ENCODE measurements at places on chromosomes 4 and X.

DNA sequence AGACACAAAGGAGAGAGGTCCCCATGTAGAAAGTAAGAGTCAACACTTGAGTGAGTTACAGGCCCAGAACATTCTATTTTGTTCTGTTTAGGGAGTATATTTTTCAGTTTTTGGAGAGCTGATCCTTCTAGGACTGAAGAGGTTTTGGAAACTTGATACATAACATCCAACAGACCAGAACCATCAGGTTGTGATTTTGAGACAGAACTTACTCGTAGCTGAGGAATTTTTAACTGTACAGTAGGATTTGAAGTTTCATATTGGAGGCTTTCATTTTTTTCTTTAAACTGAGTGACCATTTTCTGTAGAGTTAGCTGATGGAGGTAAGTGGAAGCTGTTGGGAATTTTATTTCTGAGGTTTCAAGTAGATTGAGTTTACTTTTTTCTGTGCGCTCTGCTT, 73.3 kb downstream of the NCAPG start:
- no peak for DNase-seq

GRCh38 chrX:130170752-130171445, 863 bp upstream of the RAB33A start:
- DNase-seq: no peak

DNA sequence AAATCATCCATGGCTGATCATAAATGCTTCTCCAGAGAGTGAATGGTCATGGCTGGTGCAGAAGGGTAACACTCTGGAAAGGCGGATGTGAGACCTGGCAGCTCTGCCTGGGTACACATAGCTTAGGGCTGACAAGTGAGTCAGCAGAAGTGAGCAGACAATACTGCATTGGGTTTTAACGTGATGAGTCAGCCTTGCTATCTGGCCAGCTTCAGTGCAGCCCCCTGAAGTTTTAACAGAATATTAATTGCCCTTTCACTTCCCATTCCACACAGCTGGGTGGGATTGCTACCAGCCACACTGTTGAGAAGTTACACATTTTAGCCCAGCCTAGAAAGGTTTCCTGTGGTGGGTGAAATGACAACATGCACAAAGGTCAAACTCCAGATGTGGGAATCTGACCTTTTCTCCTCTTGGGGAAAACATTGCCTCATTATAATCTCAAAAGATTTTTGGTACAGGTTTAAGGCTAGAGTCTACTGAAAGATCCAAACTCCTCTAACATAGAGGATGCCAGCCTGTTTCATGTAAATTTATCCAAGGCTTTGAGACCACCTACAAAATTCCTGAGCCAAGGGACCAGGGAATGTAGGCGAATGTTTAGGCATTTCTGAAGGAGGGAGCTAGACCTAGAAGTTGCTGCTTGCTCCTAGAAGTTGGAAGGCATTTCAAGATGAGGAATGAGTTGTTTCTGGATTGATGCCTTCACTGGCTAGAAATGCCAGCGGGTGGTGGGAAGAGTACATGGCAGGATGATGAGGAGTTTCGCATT, 230.3 kb upstream of the PGRMC2 start:
- DNase-seq: no peak

DNA sequence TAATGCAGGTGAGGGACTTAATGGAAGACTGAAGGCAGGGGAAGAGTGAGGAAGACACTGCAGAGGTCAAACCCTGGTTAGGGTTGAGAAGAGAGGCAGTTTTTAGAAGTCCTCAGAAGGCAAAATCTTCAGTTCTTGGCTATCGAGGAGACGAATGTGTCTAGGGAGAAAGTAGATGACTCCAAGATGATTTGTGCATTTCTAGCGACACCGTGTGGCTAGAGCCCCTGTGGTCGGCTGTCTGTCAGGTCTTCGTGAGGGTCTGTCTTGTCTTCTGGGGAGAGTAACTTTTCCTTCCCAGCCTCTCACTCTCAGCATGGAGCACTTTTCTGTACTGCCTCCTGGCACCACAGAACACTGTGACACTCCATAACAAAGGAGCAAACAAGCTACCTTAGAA, 458.1 kb downstream of the STIM2 start:
- no peak for DNase-seq

- no peak for DNase-seq
These were observed 3.3 kb downstream of the KLF3 start for GRCh38 chr4:38667085-38667893.

DNA sequence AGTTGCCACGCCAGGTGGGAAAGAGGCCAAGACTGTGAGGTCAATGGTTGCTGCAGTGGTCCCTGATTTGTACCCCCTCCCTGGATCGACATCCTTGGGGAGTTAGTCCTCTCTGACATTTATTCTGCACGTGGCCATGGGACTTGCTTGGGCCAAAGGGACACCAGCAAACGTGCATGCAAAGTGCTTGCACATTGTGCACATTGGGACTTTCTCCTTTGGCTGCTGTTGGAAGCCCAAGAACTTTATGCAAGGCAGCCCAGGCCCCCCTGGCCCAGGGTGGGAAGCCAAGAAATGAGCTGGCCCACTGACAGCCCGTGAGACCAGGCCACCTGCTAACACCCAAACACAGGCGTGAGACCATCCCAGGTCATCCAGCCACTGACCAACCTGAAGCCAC, 38.1 kb downstream of the SLC2A9 start:
- no peak for DNase-seq

- no peak for DNase-seq
These were observed 859.5 kb downstream of the STIM2 start for GRCh38 chr4:27720010-27720766.

DNA sequence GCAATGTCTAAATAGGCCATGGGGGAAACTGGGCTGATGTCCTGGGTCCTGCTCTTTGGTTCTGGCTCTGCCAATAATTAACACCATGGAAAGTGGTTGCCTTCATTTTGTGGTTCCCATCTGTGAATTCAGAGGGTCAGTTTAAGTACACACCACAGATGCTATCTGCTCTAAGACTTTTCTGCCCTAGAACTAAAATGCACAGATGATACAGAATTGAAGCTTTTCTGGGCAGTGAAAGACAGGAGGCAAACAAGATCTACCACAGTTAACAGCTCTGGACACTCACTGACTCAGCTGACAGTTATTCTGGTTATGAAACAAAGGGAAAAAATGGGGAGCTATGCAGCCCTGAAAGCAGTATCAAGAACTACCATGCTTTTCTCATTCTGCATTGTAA, 37.3 kb downstream of the APBB2 start:
- DNase-seq: no peak

DNA sequence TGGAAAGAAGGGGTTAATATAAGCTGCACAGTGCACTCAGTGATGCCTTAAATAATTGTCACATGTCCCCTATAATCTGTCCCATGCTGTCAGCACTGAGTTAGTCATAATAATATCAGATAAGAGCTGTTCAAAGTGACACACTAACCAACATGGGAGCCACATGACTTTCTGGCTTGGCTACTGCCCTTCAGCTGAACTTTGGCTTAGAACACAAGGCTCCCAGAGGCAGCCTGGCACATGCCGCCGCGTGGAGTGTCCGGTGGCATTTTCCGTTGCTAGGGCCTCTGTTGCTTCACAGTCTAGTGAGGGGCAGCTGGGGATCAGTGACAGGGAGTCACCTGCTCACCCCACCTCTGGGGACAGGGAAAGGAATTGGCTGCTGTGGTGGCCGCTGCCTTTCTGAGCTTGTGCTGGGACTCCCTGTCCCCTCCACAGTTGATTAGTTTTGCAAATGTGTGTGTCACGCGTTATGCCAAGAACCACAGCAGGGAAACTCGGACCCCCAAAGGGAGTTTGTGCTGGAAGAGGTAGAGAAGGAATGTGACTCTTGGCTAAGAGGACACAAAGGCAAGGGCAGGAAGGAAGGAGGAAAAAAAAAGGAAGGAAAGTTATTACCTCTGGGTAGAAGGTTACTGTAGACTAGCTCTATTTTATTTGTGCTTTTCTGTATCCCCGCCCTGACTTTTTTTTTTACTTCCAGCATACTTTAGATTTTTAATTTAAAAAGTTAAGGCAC, 41.1 kb upstream of the PPARGC1A start:
- no peak for DNase-seq

GRCh38 chr4:184792950-184793555, 32.7 kb downstream of the ACSL1 start:
- DNase-seq: no peak

GRCh38 chr4:18608908-18609533, 587.5 kb upstream of the LCORL start:
- no peak for DNase-seq

DNA sequence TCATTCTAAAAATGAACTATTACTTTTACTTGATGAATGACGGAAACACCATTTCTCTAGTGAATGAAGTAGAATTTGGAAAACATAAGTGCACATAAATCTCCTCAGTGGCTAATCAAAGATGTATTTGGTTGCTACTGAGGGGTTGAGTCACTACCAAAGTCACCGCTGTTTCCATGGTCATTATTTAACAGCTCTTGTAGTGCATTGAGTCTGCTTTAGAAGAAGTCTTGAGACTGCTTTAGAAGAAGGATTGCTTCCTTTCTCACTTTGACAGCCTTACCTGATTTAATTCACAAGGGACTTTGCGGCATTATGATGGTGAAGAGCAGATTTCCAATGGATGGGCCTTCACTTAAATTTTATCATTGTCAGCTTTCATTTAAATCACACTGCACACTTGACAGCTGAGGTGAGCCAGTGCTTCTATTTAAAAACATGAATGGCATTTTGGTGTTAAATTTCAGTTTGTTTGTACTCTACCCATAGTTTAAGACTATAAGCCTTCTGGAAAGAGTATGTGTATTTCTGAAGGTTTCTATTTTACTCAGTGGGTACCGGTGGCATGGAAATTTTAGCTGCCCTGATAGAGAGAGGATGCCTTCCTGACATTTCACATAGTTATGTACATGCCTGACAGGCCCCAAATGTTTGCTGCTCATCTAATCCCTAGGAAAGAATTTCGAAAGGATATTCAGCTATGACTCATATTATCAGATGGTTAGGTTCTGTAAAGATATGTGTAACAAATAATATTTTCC, 9.5 kb downstream of the ASB5 start:
- no peak for DNase-seq

DNA sequence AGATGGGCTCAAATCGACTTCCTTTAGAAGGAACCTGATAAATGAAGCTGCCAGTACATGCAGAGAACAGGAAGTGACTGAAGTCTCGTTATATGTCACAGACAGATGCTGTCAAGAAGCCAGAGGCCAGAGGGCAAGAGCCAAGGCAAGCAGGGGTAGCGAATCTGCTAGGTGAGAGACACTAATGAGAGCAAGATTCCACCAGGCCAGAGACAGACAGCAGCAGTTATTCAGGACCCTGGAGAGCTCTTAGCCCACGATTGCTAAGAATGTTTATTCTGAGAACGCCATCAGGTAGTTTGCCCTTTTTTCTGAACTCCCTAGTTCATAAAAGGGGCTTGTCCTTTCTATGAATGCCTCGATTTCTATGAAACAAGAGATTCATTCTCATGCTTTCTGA, 73.7 kb downstream of the BEND2 start:
- no peak for DNase-seq

DNA sequence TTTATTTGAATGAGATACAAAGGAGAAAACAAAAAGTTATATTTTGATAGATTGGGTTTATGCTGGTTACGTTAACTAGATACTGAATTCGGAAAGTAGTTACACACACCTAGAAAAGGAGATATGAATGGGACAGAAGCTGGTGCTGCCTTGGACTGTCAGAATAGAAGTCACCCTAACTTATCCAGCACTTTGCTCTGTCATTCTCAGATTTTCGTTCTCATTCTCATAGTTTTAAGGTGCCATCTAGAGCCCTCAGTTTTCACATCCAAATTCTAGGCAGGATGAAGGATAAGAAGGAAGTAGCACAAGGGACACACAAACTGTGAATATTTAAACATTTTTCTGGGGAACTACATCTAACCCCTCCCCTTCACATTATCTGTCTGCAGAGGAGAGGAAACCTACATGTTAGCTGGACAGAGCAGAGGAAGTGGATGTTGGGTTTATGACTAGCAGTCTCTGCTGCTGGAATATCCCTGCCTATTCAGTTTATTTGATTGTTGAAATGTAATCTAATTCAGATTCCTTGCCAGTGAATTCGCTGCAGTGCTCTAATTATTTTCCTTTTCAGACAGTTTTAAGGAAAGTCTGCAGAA, 521.9 kb downstream of the FAT4 start:
- DNase-seq: no peak

GRCh38 chrX:9730078-9730477, 35.6 kb downstream of the GPR143 start:
- no peak for DNase-seq

DNA sequence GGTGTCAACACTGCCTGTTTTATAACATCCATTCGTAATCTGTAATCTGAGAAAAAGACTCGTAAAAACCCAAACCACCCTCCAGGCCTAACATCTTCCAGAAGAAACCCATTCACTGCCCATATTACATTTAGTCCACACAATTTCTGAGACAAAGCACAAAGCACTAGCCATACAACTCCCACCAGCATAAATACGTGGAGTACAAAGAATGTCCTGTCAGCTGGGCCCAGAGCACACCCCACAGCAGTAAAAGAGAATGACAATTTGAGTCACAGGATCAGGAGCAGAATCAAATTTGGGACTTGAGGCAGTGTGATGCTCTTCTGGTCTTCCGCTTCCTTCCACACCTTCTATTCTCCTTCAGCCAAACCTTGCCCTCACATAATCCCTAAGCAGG, 6.8 kb downstream of the MECP2 start:
- no peak for DNase-seq

- DNase-seq: no peak
These were observed 5.5 kb upstream of the PPP1R2C start for GRCh38 chrX:42783451-42783850.

DNA sequence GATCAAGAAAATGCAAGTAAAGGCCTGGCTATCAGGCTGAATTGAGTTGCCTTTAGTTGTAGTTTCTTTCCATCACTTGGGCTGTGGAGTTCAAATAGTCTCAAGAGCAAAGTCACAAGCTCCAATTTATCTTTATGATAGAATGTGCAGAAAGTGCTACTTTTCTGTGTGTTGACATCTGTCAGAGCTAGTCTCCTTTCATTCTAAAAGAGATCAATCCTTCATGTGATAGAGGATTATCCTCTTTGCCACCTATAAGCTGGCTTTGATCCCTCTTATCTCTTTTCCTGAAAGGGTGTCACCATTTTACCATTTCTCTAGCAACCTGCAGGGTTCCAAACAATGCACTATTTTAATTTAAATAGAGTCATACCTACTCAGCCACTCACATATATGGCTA, 224.9 kb downstream of the TEX13A start:
- DNase-seq: no peak

GRCh38 chrX:56787734-56788152, 58.7 kb downstream of the NBDY start:
- no peak for DNase-seq

- no peak for DNase-seq
These were observed 198.9 kb upstream of the PPP1R2C start for GRCh38 chrX:42976746-42977366.

Measured in activated CD8-positive, alpha-beta memory T cell treated with anti-CD3 and anti-CD28 coated beads for 48 hours (primary cell).